ENCODE measurements at places on chromosomes 1 and 21.

DNA sequence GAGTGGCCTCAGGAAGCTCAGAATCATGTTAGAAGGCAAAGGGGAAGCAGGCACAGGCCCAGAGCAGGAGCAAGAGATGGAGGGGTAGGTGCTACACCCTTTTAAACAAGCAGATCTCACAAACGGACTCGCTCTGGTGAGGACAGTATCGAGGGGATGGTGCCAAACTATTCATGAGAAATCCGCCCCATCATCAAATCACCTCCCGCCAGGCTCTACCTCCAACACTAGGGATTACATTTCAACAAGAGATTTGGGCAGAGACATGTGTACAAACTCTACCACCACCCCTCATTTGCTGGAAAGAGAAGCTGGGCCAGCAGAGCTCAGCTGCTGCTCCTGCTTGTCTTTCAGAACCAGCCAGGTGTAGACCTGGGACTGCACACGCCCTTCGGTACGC lies 32.9 kb downstream of the MIS18A start:
- no peak for DNase-seq

DNA sequence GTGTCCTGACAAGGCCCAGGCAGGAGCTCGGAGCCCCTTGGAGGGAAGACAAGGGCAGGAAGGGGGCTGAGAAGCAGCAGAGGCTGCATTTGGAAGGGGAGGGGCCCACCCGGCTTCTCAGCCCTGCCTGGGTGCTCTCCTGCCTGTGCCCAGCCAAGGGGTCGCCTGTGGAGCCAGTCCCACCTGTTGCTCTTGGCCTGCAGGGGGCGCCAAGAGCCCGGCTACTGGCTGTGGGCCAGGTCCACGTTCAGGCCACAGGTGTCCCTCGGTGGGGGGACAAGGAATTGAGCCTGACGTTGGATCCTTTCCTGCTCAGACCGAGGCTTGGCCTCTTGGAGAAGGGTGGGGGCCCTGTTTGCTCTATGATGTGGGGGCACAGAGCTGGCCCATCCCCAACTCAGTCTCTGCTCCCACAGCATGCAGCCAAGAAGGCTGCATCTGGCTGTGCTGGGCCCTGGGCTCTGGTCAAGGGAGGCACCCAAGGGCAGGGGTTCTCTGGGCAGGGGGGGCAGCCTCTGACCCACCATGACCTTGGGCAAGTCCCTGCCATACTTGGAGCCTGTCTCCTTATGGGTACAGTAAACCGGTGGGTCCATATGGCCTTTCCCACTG lies 10.9 kb downstream of the WNT4 start:
- peak; percentile 93 for DNase-seq

GRCh38 chr1:58939146-58939545 lies 155.3 kb upstream of the JUN start:
- DNase-seq: no peak

GRCh38 chr1:7993593-7994479 lies 32.3 kb downstream of the ERRFI1 start:
- no peak for DNase-seq
